Activated T-helper 17 cell treated with anti-CD3 and anti-CD28 coated beads, Interleukin-2, amount 50 U/mL, for 72 hours (primary cell): ENCODE measurements at places on chromosomes 7 and 10. TPM values are rescaled to one million over a fixed set of nuclear protein-coding genes. Genes with fewer than 3 reads are reported as not detected.

GIMAP1 gene
- 5.1 TPM for total RNA-seq

DNA sequence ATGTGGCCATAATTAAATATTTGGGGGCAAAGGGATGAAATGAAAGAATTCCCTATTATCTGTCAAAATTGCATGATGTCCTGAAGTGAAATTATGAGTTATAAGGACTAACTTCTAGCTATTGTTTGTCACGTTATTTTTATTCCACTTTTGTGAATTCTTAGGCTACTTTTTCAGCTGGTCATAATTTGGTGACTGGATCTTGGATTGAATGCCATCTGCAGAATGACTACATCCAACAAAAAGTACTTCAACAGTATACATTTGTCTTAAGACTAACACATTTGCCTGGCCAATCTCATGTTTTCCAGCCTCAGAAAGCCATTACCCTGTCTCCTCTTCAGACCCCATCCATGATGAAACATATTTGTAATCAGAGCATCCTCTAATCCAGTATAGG lies 48.1 kb upstream of the WNT16 start:
- no peaks in the 10 kb centered on the region for H3K36me3 ChIP-seq
- H3K27ac ChIP-seq, result no peak overlapping the region
- H3K4me1 ChIP-seq, result peaks cover 5% of the 10 kb centered on the region

- H3K27me3 ChIP-seq, result peaks cover 20% of the 10 kb centered on the region
- no peak overlapping the region for H3K27ac ChIP-seq
- ATAC-seq, result no peak
Measured at GRCh38 chr10:14293526-14293925, 37.2 kb downstream of the FRMD4A start.

GRCh38 chr7:129009437-129009836 lies 45.5 kb downstream of the TNPO3 start:
- peak overlapping the region; percentile 78 for H3K4me3 ChIP-seq
- H3K27me3 ChIP-seq, result no peaks in the 10 kb centered on the region
- peaks cover 97% of the 10 kb centered on the region for H3K36me3 ChIP-seq

- H3K36me3 ChIP-seq, result peaks cover 87% of the 10 kb centered on the region
- no peak for ATAC-seq
- H3K27ac ChIP-seq, result peak overlapping the region; percentile 99
- H3K4me3 ChIP-seq, result peak overlapping the region; percentile 93
- H3K27me3 ChIP-seq, result no peaks in the 10 kb centered on the region
- H3K4me1 ChIP-seq, result peaks cover 43% of the 10 kb centered on the region
Measured at GRCh38 chr7:155762036-155762435, 50.2 kb downstream of the SHH start.

- H3K27ac ChIP-seq, result no peak overlapping the region
- no peaks in the 10 kb centered on the region for H3K27me3 ChIP-seq
- no peak overlapping the region for H3K4me3 ChIP-seq
- H3K4me1 ChIP-seq, result no peaks in the 10 kb centered on the region
- peak; percentile 83 for ATAC-seq
Measured at GRCh38 chr10:16948361-16948760, 131.1 kb upstream of the RSU1 start.

PPRC1 gene
- total RNA-seq, result 71.3 TPM

GPR15LG gene
- total RNA-seq, result not detected

SLC25A28 gene
- total RNA-seq, result 47.2 TPM

GRCh38 chr10:9051328-9051974 lies 997.0 kb downstream of the GATA3 start:
- no peak for ATAC-seq
- H3K4me3 ChIP-seq, result no peak overlapping the region
- H3K4me1 ChIP-seq, result peaks cover 5% of the 10 kb centered on the region

DNA sequence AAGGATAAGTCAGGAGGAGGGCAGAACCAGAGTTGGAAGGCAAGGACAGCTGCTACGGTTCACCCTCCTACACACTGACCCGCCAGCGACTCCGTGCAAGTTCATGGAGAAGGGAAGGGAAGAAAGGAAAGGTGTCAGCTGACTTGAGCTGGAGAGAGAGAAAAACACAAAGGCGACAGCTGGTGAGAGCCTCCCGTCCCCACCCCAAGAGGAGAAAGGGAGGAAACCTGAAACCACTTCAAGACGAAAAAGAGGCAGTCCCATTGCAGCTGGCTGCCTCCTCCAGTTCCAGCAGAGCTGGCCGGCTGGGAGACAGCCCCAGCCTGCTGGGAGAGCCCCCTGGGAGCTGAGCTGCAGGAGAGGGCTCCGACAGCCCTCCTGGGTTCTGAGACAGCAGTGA lies 75.2 kb downstream of the PARD3 start:
- H3K36me3 ChIP-seq, result no peaks in the 10 kb centered on the region
- peaks cover 37% of the 10 kb centered on the region for H3K27me3 ChIP-seq
- ATAC-seq, result no peak
- no peak overlapping the region for H3K4me3 ChIP-seq

OAT gene
- total RNA-seq, result 21.0 TPM

DNA sequence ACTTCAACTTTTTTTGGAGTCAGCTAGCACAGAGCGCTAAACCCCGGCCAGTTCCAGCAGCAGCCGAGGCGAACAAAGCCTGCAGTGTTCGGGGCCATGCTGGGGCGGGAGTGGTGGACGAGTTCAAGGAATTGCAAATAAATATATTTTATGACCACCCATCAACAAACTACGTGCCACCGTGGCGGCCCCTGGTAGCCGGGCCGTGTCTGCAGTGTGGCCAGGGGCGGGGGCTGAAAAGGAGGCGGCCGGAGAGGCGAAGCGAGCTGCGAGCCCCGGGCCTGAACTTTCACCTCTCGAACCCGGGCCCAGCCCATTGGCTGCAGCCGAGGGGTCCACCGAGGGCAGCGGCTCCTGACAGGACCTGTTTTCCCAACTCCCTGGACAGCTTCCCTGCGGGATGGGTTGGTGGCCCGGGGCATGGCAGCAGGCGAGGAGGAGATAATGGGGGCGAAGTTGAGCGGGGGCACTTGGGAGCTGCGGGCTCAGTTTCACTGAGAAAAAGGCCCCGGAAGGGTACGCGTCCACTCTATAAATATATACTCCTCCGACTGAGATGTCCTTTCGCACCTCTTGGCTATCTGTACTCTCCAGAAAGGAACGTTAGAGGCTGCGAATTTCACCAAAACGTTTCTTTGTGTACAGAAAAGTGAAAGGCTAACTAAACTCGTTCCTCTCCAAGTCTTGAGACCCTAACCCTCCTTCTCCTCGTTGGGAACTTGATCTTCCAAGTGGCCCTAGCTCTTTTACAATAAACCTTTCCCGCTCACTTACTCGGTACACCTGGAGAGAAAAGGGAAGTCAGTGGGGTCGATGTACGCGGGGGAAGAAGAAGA lies 164.6 kb upstream of the PPP1R3A start:
- no peak overlapping the region for H3K27ac ChIP-seq
- H3K4me3 ChIP-seq, result peak overlapping the region; percentile 88
- H3K4me1 ChIP-seq, result peaks cover 18% of the 10 kb centered on the region
- peaks cover 15% of the 10 kb centered on the region for H3K36me3 ChIP-seq
- peaks cover 66% of the 10 kb centered on the region for H3K27me3 ChIP-seq

DNA sequence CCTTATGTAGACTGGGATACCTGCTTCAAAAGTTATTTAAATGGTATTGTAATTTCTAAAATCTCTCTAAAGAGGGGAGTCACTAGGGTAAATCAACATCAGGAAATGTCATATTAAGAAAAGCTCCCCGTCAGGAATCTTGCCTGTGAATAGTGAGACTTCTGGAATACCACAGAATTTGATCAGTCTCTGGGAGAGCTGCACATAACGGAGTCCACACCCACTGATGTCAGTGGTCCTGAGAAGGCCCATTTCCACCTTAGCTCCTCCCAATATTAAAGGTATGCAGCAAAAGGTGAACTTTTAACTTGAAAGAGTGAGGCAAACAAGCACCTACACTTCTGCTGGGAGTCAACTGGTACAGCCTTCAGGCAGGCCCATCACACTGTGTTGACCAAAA lies 27.3 kb downstream of the STN1 start:
- peaks cover 95% of the 10 kb centered on the region for H3K36me3 ChIP-seq
- no peaks in the 10 kb centered on the region for H3K27me3 ChIP-seq
- H3K4me3 ChIP-seq, result peak overlapping the region; percentile 45

DNA sequence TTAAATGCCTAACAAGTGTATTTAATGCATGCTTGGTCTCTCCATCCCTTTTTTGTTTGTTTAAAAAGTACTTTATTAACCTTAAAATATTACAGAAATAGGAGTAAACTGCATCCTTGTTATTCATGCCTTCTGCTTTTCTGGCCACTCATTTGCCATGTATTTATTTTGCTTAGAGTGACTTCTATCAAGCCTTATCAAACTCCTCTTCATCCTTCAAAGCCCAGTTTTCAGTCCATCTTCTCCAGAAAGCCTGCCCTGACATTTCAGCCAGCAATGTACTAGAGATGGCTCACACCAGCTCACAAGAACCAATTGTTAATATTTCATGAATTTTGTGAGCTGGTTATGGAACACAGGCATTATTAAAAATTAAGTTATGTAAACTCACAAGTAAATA lies 82.8 kb downstream of the NHLRC2 start:
- no peaks in the 10 kb centered on the region for H3K4me1 ChIP-seq
- ATAC-seq, result no peak
- no peaks in the 10 kb centered on the region for H3K27me3 ChIP-seq
- no peaks in the 10 kb centered on the region for H3K36me3 ChIP-seq
- H3K4me3 ChIP-seq, result no peak overlapping the region

- peak; percentile 30 for ATAC-seq
- H3K27me3 ChIP-seq, result no peaks in the 10 kb centered on the region
- H3K27ac ChIP-seq, result no peak overlapping the region
- no peak overlapping the region for H3K4me3 ChIP-seq
- H3K4me1 ChIP-seq, result no peaks in the 10 kb centered on the region
- no peaks in the 10 kb centered on the region for H3K36me3 ChIP-seq
Measured at GRCh38 chr7:98872328-98872924, 2.6 kb upstream of the TMEM130 start.

ADRA2A gene
- total RNA-seq, result not detected

DNA sequence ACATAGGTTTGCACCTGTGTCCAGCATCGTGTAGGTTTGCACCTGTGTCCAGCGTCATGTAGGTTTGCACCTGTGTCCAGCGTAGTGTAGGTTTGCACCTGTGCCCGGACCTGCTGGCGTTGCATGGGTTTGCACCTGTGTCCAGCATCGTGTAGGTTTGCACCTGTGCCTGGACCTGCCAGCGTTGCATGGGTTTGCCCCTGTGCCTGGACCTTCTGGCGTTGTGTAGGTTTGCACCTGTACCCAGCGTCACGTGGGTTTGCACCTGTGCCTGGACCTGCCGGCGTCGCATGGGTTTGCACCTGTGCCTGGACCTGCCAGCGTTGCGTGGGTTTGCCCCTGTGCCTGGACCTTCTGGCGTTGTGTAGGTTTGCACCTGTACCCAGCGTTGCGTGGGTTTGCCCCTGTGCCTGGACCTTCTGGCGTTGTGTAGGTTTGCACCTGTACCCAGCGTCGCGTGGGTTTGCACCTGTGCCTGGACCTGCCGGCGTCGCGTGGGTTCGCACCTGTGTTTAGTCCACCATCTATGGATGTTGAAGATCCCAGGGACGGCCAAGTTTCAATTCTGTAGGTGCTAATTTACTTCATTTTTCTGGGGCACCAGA lies 158.0 kb downstream of the WDR37 start:
- no peak overlapping the region for H3K27ac ChIP-seq
- peaks cover 13% of the 10 kb centered on the region for H3K27me3 ChIP-seq
- H3K36me3 ChIP-seq, result no peaks in the 10 kb centered on the region
- no peak overlapping the region for H3K4me3 ChIP-seq
- no peak for ATAC-seq

CYP2W1 gene
- not detected for total RNA-seq

DNA sequence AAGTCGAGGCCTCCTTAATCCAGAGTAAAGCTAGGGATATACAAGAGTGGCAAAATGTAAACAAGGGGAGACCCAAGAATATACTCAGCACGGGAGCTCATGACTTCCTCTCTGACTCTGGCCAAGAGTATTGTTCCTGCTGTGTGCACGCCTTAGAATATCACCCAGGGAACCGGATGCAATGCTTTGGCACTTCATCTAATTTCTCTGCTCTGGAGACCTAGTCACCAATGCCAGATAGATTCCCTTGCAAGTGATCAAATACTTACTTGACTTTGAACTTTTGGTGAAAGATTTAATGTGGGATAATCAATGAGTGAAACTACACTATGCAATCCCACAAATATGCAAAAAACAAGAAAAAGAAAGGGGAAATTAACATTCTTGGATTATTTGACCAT lies 695.5 kb downstream of the INHBA start:
- H3K27ac ChIP-seq, result no peak overlapping the region
- ATAC-seq, result no peak
- H3K4me1 ChIP-seq, result no peaks in the 10 kb centered on the region
- H3K27me3 ChIP-seq, result no peaks in the 10 kb centered on the region
- H3K36me3 ChIP-seq, result no peaks in the 10 kb centered on the region

DNA sequence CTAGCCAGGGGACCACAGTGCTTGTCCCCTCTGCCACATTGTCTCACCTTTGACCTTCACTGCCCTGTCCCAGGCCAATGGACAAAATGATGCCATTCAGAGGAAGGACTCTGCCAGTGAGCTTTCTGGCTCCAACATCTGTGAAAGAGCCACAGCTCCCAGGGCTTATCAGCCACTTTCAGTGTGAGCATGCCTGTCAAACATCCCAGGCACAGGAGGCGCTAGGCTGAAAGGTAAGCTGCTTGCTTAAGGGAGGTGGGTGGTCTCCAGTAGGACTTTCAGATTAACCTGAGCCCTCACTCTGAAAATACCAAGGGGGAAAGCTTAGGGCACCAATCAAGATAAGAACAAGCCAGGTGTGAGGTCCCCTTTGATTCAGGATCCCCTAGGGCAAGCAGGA lies 59.8 kb upstream of the GDF10 start:
- H3K36me3 ChIP-seq, result no peaks in the 10 kb centered on the region
- no peak for ATAC-seq
- H3K4me3 ChIP-seq, result no peak overlapping the region
- no peaks in the 10 kb centered on the region for H3K4me1 ChIP-seq

DNA sequence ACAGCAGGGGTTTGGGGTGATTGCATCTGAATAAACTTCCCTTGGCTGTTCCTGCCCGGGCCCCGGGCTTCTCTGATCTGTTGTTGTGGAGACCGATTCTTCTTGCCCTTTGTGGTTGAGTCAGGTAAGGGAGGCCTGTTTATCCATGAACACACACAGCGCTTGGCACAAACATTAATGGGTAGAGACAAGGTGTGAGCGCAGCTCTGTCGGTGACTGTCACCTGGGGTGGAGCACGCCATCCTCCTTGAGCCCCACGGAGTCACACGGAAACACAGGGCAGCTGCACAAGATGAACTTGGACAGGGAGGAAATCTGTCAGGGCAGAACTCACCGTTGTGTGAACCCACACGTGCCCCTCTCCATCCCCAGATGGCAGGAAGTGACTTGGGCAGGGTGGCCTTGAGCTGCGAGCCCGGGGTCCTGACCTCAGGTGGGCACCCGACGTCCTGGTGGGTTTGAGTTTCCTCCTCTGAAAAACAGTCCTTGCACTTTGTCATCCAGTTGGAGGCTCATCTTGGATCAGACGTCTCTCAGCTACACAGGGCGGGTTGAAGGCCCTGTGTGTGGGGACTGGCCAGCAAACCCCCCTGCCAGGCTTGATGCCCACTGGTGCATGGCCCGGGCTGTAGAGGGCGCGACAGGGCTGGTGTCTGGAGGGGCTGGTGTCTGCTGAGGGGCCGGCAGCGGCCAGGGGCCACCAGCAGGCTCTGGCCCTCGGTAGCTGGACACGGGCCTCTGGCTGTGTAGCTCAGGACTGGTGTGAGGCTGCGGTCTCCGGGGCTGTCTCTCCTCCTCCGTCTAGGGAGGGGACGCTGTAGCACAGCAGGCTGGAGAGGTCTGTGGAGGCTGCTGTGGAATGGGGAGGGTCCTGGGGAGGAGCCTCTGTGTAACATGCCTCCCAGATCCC lies 24.2 kb upstream of the SHH start:
- no peak overlapping the region for H3K4me3 ChIP-seq
- H3K27me3 ChIP-seq, result peaks cover 7% of the 10 kb centered on the region
- no peaks in the 10 kb centered on the region for H3K4me1 ChIP-seq
- no peaks in the 10 kb centered on the region for H3K36me3 ChIP-seq
- H3K27ac ChIP-seq, result no peak overlapping the region

- no peak overlapping the region for H3K4me3 ChIP-seq
- ATAC-seq, result no peak
- H3K27me3 ChIP-seq, result peaks cover 8% of the 10 kb centered on the region
Measured at GRCh38 chr7:157580324-157580723, 243.5 kb downstream of the DNAJB6 start.
